NCI-H1436 treated with DMSO at 0.1 percent for 48 hours (cell line): ENCODE measurements at places on chromosomes 13 and 19.

DNA sequence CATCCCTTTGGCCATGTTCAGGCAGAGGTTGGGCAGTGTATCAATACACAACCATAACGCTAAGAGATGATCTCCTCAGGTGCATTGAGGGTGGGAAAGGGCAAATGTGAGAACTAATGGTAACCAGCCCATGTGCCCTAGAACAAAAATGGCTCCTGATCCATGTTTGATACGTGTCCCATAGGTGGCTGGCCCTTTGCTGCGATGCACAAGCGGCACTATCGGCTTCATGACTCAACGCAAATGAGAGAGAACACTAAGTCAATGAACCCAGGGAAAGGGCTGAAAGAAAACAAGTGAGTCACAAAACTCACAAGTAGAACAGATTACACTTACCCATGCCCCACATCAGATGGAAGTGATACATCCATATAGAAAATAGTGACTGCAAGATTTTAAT lies 201.7 kb downstream of the ABCC4 start:
- DNase-seq: no peak

DNA sequence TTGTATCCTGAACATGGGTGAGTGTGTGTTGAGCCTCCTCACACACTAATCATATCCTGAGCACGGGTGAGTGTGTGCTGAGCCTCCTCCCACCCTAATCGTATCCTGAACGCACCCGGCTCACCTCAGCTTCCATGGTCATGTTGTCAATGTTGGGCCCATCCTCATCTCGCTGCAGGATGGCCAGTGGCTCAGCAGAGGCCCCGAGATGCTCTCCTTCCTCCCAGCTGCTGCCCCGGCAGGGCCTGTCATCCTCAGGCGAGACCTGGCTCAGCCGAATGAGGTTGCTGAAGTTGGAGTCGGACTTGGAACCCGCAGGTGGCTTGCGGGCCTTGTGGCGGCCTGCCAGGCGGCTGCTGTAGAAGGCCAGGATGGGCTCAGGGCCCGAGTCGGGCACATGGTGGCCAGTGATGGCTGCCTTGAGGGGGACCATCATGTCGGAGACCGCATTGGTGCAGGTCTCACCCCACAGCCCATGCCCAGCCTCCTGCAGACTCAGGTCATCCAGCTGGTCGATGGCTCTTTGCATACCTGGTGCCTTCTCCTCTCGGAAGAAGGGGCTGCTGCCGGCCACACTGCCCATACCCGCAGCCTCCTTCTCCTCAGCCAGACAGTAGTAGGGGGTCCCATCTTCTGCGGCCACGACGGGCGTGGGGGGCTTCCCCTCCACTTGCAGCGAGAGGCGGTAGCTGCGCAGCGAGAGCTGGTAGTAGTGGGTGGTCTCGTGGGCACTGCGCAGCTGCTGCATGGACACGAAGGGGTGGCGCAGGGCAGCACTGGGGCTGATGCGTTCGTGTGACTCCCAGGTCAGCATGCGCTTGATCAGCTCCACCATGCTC lies 9.6 kb downstream of the HIPK4 start:
- no peak for DNase-seq

GRCh38 chr19:8155318-8155717 lies 5.9 kb upstream of the FBN3 start:
- no peak for DNase-seq

- DNase-seq: no peak
Observed at GRCh38 chr19:14337510-14337909, 43.7 kb upstream of the ADGRE5 start.

GRCh38 chr13:30341815-30342570 lies 34.6 kb upstream of the KATNAL1 start:
- DNase-seq: no peak

- DNase-seq: no peak
Observed at GRCh38 chr19:31516756-31517155, 167.5 kb upstream of the TSHZ3 start.

- no peak for DNase-seq
Observed at GRCh38 chr13:99948411-99948810, 23.2 kb downstream of the ZIC5 start.

DNA sequence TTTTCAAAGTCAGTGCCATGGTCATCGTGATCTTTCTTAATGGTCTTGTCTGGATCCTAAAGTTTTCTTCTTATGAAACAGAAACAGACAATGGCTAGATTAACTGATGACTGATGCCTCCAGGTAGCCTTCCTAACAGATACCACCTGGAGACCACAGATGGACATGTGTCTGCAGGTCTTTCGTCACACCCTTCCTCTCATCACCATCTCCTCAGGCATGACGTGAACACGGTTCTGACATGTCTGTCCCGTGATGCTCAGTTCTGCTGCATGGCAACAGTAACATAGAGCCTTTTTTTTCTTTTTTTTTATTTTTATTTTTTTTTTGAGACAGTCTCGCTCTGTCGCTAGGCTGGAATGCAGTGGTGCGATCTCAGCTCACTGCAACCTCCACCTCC lies 13.1 kb upstream of the LAMP1 start:
- DNase-seq: no peak

- no peak for DNase-seq
Observed at GRCh38 chr19:38632476-38633213, 13.7 kb downstream of the EIF3K start.

- no peak for DNase-seq
Observed at GRCh38 chr19:18611327-18612050, 1.2 kb upstream of the TMEM59L start.

DNA sequence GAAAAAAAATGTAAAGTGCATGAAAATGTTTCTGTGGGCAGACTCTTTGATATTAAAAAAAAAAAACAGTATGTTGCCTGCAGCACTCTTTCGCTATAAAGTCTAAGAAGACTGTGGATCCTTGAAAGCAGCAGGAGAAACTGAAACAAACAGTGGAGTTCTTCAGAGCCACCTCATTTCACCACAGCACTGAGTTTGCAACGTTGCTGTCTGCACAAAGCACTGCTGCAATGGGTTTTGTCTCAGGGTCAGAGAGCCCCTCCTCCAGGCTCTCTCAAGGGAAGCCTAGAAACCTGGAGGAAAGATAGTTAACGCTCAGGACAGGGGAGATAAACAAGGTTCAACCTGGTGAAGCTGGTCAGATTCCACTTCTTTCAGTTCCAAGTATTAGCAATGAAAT lies 248.7 kb downstream of the EFNB2 start:
- DNase-seq: no peak

GRCh38 chr13:73880365-73880764 lies 253.8 kb downstream of the KLF12 start:
- DNase-seq: no peak

DNA sequence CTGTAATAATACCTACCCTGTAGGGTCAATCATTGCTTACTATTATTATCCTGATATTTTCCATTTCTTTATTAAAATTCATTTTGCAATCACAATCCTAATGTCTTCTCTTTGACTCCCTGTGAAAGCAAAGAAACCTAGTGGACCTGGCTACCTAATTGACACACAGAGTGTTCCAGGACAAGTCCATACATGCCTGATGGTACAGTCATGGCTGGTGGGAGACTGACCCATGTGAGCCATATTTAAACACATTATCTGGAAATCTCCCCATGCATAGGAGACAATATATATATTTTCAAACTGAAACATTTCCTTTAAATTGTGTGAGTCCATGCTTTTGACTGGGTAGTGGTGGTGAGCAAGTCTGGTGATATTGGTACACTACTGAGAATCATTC lies 230.6 kb upstream of the DACH1 start:
- DNase-seq: no peak

GRCh38 chr19:44603201-44603945 lies 10.0 kb upstream of the IGSF23 start:
- DNase-seq: no peak

- DNase-seq: no peak
Observed at GRCh38 chr13:78476910-78477309, 126.4 kb downstream of the POU4F1 start.

DNA sequence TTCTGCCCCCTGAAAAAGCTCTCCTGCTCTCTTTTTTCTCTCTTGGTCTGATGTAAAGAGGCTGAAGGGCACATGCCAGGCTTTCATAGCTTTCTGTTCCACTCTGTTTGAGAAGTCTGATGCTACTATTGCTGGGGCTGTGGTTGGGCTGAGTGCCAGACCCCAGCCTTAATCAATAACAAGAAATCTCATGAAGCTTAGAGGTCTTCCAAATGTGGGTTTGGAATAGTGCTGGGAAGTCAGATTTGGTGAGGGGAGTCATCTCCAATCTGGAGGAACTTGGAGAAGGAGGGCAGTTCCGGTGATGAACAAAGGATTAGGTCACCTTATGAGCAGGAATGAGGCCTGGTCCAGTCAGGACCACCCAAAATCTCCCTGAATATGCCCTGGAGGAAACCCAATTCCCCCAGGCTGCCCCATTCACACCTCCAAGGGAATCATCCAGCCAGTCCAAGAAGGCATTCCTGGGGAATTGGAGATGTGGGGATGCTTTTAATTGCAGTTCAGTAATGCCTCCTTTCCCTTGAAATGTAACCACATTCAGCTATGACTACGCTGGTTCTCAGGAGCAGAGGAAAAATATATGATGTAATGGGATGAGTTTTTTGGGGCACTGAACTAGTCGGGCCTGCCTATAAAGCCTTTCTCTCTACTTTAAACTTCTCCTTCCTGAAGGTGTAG lies 102.0 kb downstream of the STARD13 start:
- no peak for DNase-seq
